ENCODE measurements at places on chromosomes 5 and 9. TPM values are rescaled to one million over a fixed set of nuclear protein-coding genes. Genes with fewer than 3 reads are reported as not detected.
A peak's percentile ranks its signal among the peaks of the same experiment; 100 is the strongest.

- no peak for DNase-seq
Observed at GRCh38 chr5:83562791-83563557, 91.4 kb downstream of the VCAN start.

GRCh38 chr5:168916852-168917251, 337.7 kb upstream of the PANK3 start:
- no peak for DNase-seq

DNA sequence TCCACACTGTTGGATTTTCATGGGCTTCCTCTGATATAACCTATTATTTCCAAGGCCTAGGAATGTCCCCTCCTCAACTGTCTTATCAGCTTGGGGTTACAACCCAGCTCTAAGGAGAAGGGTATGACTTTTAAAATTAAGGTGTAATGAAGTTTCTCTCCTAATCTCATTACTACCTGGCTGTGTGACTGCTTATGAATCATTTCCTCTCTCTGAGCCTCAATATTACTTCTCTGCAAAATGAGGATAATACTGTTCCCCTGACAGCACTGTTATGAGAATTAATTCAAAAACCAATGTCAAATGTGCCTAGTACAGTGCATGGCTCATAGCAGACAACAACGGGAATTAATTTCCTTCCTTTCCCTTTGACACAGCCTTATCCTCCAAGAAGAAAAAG, 118.9 kb downstream of the NR6A1 start:
- no peak for DNase-seq

DNA sequence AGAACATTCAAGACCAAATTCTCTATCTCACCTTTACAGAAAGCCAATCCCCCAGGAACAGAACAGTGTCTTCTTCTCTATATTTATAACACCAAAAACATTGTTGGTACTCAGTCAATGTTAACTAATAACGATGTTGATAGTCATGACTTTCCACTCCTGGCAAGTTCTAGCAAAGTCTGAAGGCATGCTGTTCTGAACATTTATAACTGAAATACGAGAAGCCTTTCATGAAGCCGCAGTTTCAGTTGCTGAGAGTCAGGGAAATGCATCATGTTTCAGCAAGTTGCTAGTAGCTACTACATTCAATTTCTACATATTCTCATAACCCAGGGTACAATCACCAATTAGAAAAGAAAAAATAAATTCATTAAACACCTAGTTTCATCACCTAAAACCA, 301.4 kb downstream of the PDE4D start:
- no peak for DNase-seq

DNA sequence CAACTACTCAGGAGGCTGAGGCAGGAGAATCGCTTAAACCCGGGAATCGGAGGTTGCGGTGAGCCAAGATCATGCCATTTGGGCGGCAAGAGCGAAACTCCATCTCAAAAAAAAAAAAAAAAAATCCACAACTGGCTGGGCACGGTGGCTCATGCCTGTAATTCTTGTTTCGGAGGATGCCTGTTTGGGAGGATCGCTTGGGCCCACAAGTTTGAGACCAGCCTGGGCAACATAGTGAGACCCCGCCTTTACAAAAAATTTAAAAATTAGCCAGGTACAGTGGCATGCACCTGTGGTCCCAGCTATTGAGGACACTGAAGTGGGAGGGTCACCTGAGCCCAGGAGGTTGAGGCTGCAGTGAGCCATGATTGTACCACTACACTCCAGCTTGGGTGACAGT, 1.9 kb upstream of the EIF4EBP3 start:
- no peak for DNase-seq

- DNase-seq, result no peak
Observed at GRCh38 chr9:75491533-75491932, 398.9 kb upstream of the PCSK5 start.

Gene CACNA1B
- total RNA-seq, result 0.02 TPM

Gene CDKN2B-AS1
- total RNA-seq, result 1.0 TPM

Gene PKD2L2
- 0.74 TPM for total RNA-seq

Gene CCDC180
- total RNA-seq, result 2.5 TPM

DNA sequence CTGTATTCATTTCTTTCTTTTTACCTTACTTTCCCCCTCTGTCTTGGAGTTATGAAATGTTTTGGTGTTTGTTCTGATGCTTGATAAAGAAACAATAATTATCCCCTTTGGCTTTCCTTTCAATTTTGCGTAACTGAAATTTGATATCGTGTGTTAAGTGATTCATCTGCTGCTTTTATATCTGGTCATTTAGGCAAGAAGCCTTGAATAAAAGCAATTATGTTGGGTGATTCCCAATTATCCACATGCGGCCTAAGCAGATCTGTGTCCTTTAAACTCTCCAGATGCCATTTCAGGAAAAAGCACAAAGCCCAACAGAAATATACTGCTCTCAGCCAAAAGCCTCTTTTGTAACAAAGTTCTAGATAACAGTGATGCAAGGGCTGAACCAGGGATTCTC, 92.8 kb downstream of the TAF11L14 start:
- DNase-seq, result no peak

DNA sequence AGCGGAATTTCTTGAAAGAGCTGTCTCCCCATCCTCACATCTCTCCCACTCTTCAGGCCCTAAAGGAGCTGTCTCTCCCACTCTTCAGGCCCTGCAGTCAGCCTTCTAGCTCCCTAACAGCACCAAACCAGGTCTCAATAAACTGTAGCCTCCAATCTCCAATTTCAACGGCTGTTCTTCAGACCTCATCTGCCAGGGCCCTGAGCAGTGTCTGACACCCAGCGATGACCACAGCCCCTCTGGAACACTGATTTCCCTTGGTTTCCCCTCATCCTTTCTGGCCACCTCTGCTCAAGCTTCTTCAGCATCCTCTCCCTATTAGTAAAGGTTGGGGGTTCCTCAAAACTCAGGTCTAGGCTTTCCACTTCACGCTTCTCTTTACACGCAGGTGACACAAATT, 1.6 kb upstream of the P4HA2 start:
- DNase-seq, result no peak

Gene C5orf58
- total RNA-seq, result not detected

GRCh38 chr9:87834357-87834756, 48.3 kb upstream of the SPATA31E1 start:
- no peak for DNase-seq

DNA sequence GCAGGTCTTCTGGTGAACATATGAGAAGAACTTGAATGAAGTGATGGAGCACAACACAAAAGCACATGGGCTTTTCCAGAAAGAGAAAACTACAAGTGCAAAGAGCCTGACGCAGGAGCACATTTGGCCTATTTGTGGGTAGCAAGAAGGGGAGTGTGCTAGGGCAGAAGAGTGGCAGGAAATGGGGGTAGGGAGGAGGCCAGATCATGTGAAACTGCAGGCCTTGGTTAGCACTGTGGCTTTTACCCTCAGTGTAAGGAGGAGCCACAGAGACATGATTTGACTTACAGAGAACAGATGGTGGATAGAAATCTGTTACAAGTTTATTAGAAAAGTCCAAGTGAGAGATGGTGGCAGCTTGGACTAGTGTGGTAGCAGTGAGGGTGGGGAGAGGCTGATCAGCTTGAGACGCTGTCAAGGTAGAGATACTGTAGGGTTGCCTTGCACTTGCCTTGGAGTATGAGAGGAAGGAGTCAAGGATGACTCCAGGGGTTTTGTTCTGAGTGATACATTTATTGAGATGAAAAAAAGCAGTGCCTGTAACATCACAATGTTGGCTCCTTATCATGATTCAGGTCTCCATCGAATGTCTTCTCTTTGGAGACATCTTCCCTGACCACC, 126.7 kb downstream of the PPP2R2B start:
- DNase-seq, result peak; percentile 44

Gene MLLT3
- total RNA-seq, result 47.5 TPM

DNA sequence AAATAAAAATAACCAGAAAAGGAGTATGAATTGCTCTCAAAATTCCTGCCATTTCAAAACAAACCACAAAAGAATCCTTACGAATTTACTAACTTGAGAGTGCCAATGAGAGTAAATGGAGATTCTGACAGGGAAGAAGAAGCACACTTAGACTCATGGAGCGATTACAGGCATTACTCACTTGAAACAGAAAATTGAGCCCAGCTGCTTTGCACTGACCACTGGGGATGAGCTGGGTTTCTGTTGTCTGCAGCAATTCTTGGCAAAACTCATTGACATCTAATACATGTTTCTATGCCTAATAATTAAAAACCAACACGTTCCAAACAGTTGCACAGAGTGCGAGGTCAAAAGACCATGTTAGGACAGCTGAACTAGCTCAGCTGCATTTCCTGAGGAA, 731.6 kb downstream of the DNAH5 start:
- DNase-seq, result no peak

GRCh38 chr9:16367605-16368231, 502.8 kb downstream of the BNC2 start:
- DNase-seq, result no peak

Gene FAM151B
- total RNA-seq, result not detected

- no peak for DNase-seq
Observed at GRCh38 chr9:35937227-35937626, 20.7 kb downstream of the OR2S2 start.

DNA sequence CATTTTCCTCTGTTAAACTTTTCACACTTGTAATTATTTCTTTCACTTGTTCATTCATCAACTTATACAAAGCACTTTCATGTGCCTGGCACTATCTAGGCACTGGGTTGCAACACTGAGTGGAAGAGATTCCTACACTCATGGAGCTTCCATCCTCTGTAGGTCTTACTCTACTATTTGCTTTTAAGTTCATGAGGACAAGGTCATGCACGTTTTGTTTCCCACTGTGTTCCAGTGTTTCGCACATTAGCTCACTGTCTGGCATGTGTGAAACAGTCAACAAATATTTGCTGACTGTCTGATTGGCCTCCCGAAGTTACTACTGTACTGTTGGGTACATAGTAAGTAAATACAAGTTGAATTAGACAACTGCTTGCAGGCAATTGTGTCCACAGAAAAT, 87.9 kb upstream of the IFNK start:
- no peak for DNase-seq

DNA sequence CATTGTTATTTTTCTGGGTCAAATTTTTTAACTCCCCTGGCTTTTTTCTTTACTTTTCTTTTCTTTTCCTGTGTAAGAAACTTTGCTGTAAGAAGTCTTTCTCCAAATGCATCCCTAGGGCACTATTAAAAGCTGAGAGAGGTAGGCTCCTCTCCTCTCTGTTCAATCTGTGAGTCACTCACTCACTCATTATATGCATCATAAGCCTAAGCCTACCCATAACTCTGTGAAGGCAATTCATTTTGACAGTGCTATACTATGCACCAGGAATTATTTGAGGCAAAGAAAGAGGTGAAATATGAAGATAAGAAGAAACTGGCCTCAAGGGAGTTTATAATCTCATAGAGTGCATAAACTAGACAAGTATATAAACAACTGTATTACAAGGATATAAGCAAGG, 67.9 kb upstream of the PRR16 start:
- DNase-seq, result no peak

Gene CDKN2AIPNL
- total RNA-seq, result 25.8 TPM

DNA sequence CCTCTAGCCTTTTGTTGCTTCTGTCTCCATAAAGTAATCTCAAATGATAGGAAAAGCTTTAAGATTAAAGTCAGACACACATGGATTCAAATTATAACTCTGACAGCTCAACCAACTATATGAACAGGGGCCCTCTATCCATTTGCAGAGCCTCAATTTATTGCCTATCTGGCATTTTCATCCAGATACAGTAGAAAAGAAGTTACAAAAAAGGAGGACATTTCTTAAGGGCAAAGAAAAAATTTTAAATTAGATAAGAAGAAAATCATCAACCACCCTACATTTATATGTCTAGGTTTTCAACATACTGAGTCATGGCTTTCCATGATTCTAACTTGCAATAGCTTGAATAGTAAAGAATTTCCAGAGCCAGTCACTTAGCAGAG, 567.2 kb downstream of the CAAP1 start:
- DNase-seq, result no peak

GRCh38 chr9:78453450-78453849, 156.5 kb downstream of the PSAT1 start:
- DNase-seq, result no peak

DNA sequence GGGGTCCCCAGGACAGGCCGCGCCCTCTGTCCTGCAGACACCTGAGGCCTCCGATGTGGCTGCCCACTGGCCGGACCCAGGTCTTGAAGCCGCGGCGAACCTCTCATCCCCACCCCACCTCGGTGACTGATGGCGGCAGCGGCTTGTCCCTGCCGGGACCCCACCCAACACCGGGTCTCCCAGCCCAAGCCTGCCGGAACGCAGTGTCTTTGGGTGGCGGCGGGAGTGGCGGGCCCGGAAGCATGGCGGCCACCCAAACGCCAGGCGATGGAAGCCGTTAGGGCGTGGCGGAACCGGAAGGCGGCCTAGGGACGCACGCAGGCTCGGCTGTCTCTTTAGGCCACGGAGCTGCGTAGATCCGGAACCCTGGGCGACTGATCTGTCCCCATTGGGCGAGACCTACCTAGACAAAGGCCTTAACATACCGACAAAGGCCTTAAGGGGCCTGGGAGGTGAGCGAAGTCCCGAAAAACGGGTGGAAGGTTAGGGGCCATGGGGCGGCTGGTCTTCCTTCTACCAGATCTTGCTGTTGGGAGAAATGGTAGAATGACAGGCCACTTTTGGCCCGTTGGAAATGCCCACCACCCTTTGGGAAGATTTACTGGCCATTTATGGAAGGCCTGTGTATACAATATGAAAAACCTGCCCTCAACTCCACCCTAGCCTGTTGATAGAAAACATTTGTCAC, 94.6 kb upstream of the SMC2 start:
- DNase-seq, result no peak

Gene TNIP1
- total RNA-seq, result 420 TPM

Gene ABCA2
- 27.5 TPM for total RNA-seq

Gene ZNF658
- total RNA-seq, result 2.5 TPM

GRCh38 chr5:169521366-169521983, 62.1 kb upstream of the SPDL1 start:
- DNase-seq, result no peak

DNA sequence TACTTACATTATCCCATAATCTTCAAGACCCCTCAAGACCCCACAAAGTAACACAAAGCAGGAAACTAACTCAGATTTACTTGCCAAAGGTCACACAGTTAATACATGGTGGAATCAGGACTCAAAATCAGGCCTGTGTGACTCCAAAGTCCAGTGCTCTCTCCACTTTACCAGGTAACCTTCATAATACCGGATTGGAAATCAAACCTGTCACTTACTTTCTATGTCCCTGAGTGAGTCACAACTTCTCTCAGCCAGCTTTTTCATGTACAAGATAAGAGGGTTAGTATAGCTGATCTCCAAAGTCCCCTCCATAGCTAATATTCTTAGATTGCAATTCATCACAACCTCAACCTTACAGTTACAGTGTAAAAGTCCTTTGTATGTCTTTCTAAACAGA, 17.1 kb downstream of the STRBP start:
- DNase-seq, result no peak

GRCh38 chr5:127409246-127409917, 108.1 kb upstream of the PRRC1 start:
- no peak for DNase-seq

DNA sequence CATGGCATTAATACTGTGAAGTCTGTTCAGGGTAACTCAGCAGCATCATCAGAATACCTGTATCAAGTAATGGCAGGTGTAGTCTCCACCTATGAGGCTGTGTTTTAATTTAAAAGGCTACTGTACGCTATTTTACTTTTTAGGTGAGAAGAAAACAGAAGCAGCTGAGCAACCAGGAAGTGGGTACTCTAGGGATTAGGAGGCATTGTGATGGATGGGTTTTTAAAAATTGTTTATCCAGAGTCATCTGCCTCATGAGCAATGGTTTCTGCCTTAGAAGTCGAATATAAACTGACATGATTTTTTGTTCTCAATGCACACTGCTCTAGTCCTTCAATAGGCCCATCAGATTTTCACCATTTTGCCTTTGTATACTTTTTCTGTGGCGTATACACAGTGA, 42.6 kb downstream of the PSIP1 start:
- no peak for DNase-seq

All from activated T-cell treated with anti-CD3 and anti-CD28 coated beads, Interleukin-2, amount 50 U/mL, for 72 hours (primary cell).